ENCODE measurements at places on chromosomes 5 and 9.
A peak's percentile ranks its signal among the peaks of the same experiment; 100 is the strongest.

GRCh38 chr5:54309691-54310432 lies 511 bp downstream of the ARL15 start:
- peak; percentile 67 for DNase-seq

GRCh38 chr5:170813231-170813630 lies 29.7 kb downstream of the GABRP start:
- DNase-seq = no peak

- DNase-seq = no peak
These were observed 44.1 kb downstream of the ANGPTL2 start for GRCh38 chr9:127078336-127078735.

DNA sequence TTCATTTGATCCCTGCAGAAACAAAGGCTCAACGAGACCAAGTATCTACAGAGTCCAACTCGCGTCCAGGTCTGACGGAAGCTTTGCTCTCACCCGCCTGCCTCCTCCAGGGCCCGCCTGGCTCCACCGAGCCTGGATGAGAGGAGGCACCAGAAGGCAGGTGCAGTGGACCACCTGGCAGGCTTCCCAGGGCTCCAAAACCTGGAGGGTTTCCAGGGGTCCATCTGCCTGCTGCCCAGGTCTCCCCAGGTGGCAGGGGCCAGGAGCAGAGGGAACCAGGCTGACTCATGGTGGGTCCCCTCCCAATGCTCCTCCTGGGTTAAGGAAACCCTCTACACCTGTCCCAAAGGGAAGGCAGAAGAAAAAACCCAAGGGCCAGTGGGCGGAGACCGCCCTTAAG lies 59.5 kb downstream of the VAV2 start:
- no peak for DNase-seq

- no peak for DNase-seq
These were observed 546.5 kb downstream of the ZNF608 start for GRCh38 chr5:124199893-124200292.

DNA sequence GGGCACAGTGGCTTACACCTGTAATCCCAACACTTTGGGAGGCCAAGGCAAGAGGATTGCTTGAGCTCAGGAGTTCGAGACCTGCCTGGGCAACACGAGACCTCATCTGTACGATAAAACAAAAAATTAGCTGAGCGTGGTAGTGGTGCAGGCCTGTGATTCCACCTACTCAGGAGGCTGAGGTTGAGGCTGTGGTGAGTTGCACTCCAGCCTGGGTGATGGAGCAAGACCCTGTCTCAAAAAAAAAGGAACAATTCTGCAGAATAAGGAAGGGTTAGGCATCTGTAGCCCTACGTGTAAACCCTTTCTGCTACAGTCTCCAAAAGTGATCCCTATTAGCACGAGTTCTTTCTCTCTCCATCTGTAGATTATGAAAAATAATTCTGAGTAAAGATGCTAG lies 19.9 kb downstream of the CDC26 start:
- no peak for DNase-seq

GRCh38 chr9:79020276-79020675 lies 551.5 kb upstream of the TLE4 start:
- no peak for DNase-seq

DNA sequence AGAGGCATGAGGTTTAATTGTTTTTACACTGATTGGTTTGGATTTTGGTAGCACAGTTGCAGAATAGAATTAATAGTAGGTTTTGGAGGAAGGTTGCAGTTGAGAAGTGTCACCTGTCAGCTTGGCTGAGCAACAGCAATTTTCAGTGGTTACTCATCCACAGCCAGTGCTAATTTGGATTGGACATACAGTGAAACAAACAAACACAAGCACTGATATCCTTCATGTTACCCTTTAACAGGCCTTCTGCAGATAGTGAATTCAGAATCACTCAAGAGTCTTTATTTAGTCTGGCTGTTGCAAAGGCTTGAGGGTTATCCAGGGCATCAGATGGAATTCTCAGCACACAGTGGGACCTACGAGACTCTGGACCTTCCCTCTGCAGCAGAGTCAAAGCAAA lies 31.8 kb upstream of the POU4F3 start:
- no peak for DNase-seq

DNA sequence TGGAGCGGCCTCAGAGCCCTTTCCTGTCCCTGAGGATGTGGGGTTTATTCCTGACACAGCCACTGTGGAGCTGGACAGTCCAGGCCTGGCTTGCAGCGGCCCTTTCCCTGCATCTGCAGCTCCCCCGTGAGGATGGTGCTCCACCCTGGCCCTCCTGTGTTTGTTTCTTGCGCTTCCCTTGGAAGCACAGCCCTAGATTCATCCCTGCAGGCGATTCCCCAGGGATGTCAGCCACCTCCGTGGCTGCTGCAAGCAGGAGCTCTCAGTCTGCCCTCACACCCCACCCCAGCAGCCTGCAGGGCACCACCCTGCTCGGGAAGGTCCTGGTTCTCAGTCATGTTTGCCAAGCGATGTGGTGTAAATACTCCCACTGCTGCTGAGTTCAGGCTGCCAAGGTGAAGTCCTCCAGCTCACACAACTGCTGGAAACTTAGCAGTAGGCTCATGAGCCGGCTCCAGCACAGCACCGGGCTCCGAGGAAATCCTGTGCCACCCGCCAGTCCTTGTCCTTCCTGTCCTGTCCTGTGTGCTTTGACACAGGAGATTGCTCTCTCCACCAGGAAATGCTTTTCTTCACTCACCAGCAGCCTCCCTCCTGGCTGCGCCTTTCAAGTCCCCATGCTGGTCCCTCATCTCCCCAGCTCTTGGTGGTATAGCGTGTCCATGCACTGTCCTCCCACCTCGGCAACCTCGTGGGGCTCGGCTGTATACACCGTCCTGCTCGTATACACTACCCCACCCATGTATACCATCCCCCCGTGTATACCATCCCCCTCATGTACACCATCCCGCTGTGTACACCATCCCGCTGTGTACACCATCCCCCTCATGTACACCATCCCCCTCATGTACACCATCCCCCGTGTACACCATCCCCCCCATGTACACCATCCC lies 16.2 kb downstream of the ROPN1L start:
- DNase-seq = no peak

DNA sequence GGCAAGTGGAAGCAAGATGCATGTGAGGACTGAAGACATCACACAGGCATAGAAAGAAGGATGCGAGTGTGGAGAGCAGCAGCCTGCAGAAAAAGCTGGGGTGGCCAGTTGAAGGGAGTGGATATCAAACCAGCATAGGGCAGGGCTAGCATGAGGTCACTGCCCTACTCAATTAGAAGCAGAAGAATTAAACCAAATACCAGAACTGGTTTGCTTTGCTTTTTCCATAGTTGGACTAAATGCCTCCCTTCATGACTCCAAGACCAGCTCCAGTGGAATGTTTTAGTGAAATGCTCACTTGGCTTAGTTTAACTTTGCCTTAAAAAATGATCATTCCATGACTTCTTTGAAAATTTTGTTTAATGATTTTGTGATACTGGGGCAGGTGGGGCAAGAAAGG lies 45.8 kb downstream of the TMEM167A start:
- DNase-seq = no peak

GRCh38 chr9:137762414-137763061 lies 115.0 kb upstream of the CACNA1B start:
- DNase-seq = no peak

DNA sequence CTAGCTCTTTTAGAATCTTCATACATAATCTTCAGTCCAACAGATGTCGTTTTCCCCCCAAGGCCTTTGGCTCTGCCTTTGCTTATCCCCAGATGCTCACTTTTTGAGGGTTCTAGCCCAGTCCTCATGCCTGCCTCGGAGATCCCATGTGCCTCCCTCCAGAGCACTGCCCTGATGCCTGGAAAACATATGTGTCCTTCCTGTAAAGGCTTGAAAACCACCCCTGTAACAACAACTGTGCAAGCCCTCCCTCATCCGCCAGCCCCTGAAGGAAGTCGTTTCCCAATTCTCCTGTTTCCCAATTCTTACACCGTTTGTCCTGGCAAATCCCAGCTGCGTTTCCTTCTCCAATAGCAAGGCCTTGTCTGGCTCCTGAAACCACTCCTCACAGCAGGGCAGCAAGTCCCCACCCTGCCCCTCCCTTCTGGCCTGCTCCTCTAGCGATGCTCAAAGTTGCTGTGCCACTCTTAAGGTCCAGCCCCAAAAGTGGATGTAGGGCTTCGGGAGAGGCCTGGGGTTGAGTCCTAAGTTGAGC lies 52.2 kb downstream of the SLC36A1 start:
- no peak for DNase-seq

DNA sequence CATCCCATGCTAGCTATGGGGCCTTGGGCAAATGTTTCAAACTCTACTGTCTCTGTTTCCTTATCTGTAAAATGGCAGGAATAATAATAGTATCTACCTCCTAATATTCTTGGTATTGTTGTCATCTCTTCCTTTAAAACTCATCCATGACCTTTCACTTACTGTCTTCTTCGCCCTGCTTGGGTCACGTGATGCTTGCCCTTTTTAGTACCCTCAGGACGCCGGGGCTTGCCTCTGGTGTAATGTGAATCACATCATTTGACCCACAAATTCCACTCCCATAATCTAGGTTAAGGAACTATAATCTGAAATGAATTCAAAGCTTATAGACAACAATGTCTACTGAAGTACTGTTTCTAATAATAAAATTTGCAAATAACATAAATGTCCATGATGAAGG lies 162.7 kb downstream of the DRD1 start:
- DNase-seq = no peak

DNA sequence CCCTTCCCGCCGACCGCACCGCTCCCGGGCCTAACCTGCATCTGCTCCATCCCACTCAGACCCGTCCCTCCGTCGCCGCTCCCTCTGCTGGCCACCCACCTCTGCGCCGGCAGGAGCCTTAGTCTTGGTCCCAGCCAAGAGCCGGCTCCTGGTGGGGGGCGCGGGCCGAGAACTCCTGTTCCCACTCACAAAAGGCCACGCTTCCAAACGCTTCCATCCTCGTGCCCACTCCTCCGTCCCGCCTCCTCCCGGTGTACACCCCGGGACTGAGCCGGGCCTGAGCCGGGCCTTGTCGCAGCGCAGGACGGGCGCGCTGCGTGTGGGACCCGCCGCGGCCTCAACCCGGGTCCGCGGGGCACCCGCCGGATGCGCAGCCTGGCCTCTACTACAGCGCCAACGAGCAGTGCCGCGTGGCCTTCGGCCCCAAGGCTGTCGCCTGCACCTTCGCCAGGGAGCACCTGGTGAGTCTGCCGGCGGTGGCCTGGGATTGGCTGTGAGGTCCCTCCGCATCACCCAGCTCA lies 7.5 kb downstream of the ADAMTS13 start:
- no peak for DNase-seq

- no peak for DNase-seq
These were observed 92.8 kb downstream of the ZNF608 start for GRCh38 chr5:124653666-124654065.

DNA sequence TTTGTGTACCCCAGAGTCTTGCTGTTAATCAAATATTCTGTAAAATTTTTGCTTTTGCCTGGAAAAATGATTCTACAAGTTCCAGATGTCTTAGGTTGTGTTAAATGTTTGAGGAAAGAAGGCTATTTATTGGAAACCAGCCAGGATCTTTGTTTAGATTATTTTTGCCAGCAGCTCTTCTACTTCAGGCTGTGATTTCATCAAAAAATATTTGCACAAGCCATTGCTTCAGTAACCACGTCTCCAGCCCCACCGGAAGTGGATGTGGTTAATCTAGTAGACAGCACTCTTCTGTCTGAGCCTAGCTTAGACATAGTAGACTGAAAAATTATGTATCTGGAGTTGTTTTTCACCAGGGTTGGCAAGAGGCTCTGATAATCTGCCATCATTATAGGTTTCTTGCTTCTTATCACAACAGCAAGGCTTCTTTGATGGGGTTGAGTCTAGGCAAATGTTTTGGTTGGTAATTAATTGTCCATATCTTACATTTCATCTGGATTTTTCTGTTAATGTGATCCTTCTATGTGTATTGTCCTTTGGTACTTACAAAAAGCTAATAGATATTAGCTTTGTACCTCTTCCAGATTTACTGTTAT lies 17.1 kb downstream of the KCTD16 start:
- DNase-seq = no peak

- no peak for DNase-seq
These were observed 154.5 kb downstream of the YIPF5 start for GRCh38 chr5:144015961-144016360.

GRCh38 chr5:37206736-37207135 lies 42.4 kb downstream of the CPLANE1 start:
- no peak for DNase-seq

DNA sequence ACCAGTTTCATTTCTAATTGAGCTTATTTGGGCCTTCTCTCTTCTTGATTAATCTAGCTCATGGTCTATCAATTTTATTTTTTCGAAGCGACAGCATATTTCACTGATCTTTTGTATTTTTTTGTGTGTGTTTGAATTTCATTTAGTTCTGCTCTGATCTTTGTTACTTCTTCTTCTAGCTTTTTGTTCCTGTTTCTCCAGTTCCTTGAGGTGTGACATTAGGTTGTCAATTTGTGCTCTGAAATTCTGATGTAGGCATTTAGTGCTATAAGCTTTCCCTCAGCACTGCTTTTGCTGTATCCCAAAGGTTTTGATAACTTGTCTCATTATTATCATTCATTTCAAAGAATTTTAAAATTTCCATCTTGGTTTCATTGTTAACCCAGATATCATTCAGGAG lies 67.3 kb downstream of the STRBP start:
- DNase-seq = no peak

- no peak for DNase-seq
These were observed 228.4 kb downstream of the TENT4A start for GRCh38 chr5:6941631-6942030.

DNA sequence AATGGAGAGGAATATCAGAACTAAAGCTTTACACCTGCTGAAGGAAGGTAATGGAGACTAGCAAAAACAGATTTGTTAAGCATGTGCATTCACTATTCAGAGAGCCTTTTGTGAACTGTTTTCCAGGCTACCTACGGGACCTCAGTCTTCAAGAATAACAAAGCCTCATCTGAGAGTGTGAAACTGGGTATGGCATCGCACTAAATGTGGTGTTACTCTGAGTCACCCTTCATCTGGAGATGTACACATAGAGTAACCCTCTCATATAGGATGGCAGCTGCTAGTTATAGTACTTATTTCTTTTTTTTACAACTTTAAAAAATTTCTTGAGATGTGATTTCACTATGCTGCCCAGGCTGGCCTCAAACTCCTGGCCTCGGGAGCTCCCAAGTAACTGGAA lies 306.8 kb downstream of the ZNF608 start:
- no peak for DNase-seq

GRCh38 chr5:178078197-178079010 lies 34.9 kb upstream of the N4BP3 start:
- no peak for DNase-seq

GRCh38 chr5:27062451-27062850 lies 24.1 kb upstream of the CDH9 start:
- no peak for DNase-seq

DNA sequence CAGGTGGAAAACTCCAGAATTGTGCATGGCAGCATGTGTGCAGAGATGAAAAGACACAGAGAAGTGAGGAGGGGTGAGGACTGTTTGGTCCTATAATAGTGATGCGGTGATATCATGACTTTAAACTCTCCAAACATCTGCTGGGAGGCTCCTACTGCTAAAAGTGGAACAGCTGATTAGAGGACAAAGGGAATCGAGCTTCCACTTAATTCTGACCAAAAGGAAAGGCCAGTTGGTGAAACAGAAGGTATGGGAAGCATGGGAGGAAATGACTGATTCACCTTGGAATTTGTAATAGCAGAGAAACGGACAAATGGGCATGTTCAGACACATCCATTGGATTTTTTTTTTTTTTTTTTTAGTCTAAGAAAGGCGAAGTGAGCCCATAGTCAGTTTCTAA lies 67.5 kb upstream of the MAMDC2 start:
- no peak for DNase-seq
